ENCODE measurements at places on chromosomes 1 and 21. TPM values are rescaled to one million over a fixed set of nuclear protein-coding genes. Genes with fewer than 3 reads are reported as not detected.

GRCh38 chr1:174480324-174480723 is 32.6 kb downstream of the GPR52 start:
- DNase-seq: no peak

GRCh38 chr1:61078618-61079295 is 3.6 kb upstream of the NFIA start:
- DNase-seq: no peak

GRCh38 chr1:52444463-52444862 is 40.1 kb downstream of the PRPF38A start:
- no peak for DNase-seq

DNA sequence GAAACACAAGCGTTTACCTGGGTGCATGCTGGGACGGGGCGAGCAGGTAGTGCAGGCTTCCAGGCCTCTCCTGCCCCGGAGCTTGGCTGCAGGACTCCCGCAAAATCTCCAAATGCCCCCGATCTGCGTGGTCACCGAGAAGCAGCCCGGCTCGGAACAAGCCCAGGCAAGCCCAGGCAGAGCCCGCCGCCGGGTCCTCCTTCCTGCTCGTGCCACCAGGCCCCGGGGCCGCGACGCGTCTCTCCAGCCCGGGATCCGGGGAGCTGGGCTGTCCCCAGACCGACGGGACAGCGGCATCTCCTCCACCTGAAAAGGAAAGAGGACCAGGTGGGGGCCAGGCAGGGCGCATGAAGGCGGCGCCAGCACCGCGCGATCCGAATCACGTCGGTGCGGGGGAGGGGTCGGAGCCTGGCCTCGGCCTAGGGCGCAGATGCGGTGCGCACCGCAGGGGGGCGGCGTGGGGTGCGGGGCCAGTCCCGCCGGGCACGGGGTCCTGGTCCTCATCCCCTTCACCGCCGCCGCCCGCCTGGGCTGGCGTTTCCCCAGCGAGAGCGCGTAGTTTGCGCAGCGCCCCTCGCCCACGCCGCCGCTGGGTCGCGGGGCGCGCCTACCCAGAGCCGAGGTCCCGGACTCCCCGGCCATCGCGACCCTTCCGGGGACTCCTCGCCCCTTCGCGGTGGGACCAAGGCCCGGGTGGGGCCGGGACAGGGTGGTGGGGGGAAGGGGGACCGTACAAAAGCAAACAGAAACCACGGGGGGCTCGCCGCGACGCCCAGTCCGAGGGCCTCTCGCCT is 52.4 kb upstream of the H6PD start:
- no peak for DNase-seq

DNA sequence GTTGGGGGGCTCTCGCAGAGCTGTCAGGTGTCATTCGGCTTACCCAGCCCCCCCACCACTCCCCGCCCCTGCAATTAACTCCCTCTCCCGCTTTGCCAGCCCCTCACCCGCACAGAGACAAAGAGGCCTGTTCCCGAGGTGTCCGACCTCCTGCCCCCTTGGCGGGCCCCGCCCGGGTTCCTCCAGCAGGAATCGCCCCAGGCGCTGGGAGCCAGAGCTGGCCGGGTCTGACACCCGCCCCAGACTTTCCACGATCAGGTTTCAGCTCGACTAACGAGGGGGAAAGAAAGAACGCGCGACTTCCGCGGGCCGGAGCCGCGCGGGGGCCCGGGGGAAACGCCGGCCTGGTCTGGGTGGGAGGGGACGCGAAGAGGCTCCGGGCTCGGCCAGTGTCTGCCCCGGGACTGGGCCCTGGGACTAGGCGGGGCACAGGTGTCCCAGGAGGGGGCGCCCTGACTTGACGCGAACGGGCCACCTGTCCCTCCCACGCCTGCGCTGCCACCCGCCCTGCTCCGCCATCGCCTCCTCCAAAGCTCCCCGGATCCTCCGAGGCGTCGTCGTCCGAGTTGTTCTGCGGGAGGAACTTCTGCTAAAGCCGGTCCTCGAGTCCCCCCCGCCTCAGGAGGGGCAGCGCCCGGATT is 36.4 kb upstream of the HHAT start:
- DNase-seq: no peak

DNA sequence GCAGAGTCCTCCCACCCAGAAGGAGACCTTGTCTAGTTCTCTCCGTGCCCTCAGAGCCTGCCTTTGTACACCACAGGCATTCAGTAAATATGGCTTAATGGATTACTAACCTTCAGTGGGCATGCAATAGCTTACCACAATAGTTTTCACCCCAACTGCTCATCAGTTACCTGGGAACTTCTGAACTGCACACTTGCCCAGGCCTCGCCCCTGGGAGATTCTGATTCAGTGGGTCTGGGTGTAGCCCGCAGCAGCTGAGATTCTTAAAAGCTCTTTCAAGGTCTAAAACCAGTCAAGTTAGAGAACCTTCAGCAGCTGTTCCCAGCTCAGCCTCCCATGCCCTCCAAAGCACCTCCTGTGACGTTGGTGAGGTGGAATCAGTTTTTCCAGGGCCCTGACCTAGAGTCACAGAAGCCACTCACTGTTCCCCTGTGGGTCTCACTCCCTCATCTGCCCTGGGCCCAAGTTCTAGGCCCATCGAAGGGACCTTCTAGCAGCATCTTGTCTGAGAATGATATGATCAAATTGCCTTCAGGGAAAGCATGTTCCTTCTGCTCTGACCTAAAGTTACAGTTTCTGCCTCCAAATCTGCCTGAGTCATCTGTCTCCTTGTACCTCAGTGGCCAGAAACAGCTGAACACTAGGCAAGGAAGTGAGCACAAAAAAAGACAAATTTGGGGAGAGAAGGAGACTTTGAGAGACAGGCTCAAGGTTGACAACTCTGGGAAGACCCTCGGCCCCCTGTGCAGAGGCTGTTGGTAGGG is 10.8 kb downstream of the ASAP3 start:
- DNase-seq: no peak

- DNase-seq: no peak
Observed at GRCh38 chr1:3676581-3677470, 24.5 kb downstream of the TP73 start.

- peak; percentile 13 for DNase-seq
Observed at GRCh38 chr1:178713259-178713658, 11.8 kb upstream of the RALGPS2 start.

- no peak for DNase-seq
Observed at GRCh38 chr1:169692756-169693460, 18.5 kb downstream of the SELL start.

GRCh38 chr1:84853741-84854721 is 39.0 kb downstream of the LPAR3 start:
- peak; percentile 98 for DNase-seq

DNA sequence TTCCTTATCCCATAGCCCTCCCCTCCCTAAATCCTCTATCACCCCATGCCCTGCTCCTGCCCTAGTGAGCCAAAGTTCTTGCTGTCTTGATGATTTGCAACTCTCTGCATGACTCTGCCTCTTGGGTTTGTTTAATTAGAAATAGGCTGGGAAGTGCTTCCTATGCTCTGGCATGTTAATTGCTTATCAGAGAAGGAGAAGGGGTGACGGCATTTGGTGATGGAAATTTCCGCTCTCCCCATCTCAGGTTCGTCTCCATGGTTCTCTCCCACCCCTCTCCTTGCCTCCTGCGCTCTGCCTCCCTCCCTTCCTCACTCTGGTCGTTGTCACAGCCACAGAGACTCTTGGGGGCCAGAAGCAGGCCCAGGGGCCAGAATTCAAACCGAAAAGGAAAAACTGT is 68.9 kb downstream of the LRRN2 start:
- DNase-seq: no peak

- DNase-seq: no peak
Observed at GRCh38 chr21:37030864-37031263, 24.4 kb downstream of the RIPPLY3 start.

- DNase-seq: no peak
Observed at GRCh38 chr1:115655306-115655663, 13.5 kb downstream of the VANGL1 start.

GRCh38 chr1:79355090-79355489 is 348.6 kb upstream of the ADGRL4 start:
- peak; percentile 19 for DNase-seq

GRCh38 chr21:37530901-37531351 is 164.4 kb downstream of the DYRK1A start:
- DNase-seq: no peak

- peak; percentile 40 for DNase-seq
Observed at GRCh38 chr1:111030590-111030989, 66.9 kb upstream of the LRIF1 start.

DNA sequence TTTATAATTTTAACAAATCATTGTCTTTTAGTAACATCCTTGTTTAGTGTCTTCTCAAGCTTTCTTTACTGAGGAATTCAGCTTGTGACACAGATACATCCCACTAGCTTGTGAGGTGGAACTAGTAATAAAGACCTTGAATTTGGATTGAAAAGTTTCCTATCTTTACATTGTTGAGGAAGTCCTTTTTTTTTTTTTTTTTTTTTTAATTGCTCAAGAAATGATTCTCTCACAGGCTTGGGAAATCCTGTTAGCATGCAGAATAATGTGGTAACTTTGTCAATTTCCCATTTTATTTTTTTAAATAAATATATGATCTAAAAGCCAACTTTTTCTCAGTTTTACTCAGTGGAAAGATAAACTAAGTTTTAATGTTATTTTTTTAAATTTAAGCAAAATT is 15.8 kb downstream of the DENND2D start:
- DNase-seq: no peak

- DNase-seq: no peak
Observed at GRCh38 chr1:34127006-34128000, 37.7 kb downstream of the CSMD2 start.

GRCh38 chr1:147676311-147677085 is 6.2 kb upstream of the ACP6 start:
- DNase-seq: peak; percentile 93

DNA sequence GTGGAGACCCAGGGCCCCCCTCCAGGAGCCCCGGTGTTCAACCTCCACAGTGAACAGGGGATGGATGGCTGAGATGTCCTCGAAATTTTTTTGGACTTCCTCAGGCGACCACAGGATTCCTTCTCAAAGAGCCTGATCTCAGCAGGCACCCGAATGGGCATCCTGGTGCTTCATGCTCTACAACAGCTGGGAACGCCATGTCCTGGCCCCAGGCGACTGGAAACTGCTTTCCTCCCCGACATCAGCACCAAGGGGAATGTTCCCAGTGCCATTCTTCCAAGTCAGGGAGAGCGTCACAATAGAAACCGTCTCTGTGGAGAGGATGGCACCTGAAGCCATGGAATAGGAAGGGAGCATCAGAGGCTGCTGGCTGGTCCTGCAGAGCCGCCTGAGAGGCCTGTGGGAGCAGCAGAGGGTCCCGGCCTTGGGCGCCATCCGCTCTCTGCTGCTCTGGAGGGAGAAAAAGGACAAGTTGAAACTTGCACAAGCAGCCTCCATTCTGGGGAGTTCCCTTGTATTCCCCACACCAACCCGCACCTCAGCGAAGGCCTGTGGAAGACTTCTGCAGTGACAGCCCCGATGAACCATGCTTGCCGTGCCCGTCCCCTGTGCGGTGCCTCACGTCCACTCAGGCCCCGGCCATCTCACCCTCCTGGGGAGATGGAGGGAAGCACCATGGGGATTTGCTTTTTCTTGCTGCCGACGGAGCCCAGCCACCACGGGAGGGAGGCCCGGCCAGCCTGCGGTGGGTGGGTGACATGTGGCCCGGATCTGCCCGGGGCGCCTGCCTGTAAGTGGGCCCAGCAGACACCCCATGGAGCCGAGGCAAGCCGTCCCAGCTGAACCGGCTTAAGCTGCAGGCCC is 2.3 kb upstream of the ADARB1 start:
- no peak for DNase-seq

DNA sequence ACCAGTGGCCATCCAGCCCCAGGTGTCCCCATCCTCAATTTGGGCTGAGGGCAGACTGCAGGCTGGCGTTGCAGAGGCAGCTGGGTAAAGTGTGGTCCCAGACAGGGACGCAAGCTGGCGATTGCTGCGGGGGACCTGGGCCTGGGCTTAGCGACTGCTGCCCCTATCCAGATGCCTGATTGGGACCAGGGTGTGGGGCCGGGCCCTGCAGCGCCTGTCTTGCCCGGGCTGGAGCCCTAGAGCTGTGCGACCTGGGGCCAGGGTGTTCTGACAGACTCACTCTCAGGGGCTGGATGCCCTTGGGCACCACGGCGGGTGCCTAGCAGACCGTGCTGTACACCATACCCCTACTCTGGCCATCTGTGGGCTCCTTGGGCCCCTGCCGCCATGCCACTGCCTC is 16.2 kb upstream of the FAAP20 start:
- DNase-seq: no peak

- DNase-seq: no peak
Observed at GRCh38 chr21:34592120-34592955, 22.6 kb downstream of the RCAN1 start.

GRCh38 chr1:21874328-21874727 is 62.3 kb downstream of the LDLRAD2 start:
- no peak for DNase-seq

GRCh38 chr1:9701665-9702064 is 50.1 kb downstream of the PIK3CD start:
- no peak for DNase-seq

- DNase-seq: no peak
Observed at GRCh38 chr1:3293563-3294080, 160.8 kb upstream of the ARHGEF16 start.

- no peak for DNase-seq
Observed at GRCh38 chr1:241387216-241387615, 30.2 kb upstream of the RGS7 start.

- DNase-seq: no peak
Observed at GRCh38 chr1:18072066-18072465, 35.5 kb upstream of the IGSF21 start.

DNA sequence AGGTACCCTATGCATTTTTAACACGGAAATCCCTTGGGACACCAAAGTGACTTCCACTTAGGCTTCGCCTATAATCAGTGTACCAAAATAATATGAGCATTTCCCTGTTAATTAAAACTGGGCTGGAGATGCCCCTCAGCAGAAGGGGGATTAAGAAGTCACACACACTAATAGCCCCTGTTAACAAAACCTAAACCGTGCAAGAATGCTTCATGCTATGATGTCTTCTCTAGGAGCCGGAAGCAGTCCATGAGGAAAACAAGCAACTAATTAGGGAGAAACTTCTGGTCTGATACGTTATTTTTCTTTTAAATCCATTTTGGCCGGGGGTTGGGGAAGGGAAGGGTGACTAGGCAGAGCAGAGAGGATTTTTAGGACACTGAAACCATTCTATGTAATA is 123.4 kb downstream of the ESRRG start:
- no peak for DNase-seq

S100A8 gene
- not detected for total RNA-seq

FCAMR gene
- total RNA-seq: not detected

PRDM2 gene
- 3.8 TPM for total RNA-seq

SAMD13 gene
- 0.79 TPM for total RNA-seq

AGMAT gene
- not detected for total RNA-seq

KRTAP12-2 gene
- total RNA-seq: not detected

VANGL2 gene
- 2.1 TPM for total RNA-seq

FNDC10 gene
- total RNA-seq: 0.20 TPM

ID3 gene
- 334 TPM for total RNA-seq

CRP gene
- not detected for total RNA-seq

SLC6A17 gene
- total RNA-seq: not detected

CYP4A22 gene
- total RNA-seq: not detected

UBASH3A gene
- total RNA-seq: not detected

SPATA1 gene
- total RNA-seq: not detected

LPAR3 gene
- total RNA-seq: 4.1 TPM

LMOD1 gene
- total RNA-seq: not detected

JAM2 gene
- total RNA-seq: not detected

VSIG8 gene
- 0.03 TPM for total RNA-seq

TNFRSF14 gene
- total RNA-seq: 6.6 TPM

LRRC71 gene
- total RNA-seq: not detected

Measured in HT1080 (cell line).